ENCODE measurements at places on chromosomes 7 and 10. TPM values are rescaled to one million over a fixed set of nuclear protein-coding genes. Genes with fewer than 3 reads are reported as not detected.

The LRRD1 gene
- not detected for total RNA-seq

GRCh38 chr10:3714967-3715366 lies 70.0 kb downstream of the KLF6 start:
- no peaks in the 10 kb centered on the region for H3K4me1 ChIP-seq
- no peak for DNase-seq
- H3K4me3 ChIP-seq: no peak overlapping the region
- H3K27me3 ChIP-seq: no peaks in the 10 kb centered on the region

DNA sequence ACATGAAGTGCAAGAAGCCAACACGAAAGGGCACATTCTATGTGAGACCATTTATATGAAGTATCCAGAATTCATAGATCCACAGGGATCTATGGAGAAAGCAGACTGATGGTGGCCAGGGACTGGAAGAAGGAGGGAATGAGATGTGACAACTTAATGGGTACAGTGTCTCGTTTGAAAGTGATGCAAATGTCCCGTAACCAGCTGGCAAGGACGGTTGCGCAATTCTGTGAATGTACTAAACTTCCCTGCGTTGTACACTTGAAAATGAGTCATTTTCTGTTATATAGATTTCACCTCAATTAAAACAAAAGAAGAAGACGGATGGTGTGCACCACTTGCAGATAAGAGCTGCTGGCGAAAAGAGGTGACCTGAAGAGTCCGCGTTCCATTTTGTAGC lies 861.1 kb downstream of the TYW1 start:
- H3K36me3 ChIP-seq: no peaks in the 10 kb centered on the region
- no peaks in the 10 kb centered on the region for H3K4me1 ChIP-seq
- no peak overlapping the region for H3K4me3 ChIP-seq
- H3K27me3 ChIP-seq: no peaks in the 10 kb centered on the region
- H3K27ac ChIP-seq: no peak overlapping the region
- DNase-seq: no peak

DNA sequence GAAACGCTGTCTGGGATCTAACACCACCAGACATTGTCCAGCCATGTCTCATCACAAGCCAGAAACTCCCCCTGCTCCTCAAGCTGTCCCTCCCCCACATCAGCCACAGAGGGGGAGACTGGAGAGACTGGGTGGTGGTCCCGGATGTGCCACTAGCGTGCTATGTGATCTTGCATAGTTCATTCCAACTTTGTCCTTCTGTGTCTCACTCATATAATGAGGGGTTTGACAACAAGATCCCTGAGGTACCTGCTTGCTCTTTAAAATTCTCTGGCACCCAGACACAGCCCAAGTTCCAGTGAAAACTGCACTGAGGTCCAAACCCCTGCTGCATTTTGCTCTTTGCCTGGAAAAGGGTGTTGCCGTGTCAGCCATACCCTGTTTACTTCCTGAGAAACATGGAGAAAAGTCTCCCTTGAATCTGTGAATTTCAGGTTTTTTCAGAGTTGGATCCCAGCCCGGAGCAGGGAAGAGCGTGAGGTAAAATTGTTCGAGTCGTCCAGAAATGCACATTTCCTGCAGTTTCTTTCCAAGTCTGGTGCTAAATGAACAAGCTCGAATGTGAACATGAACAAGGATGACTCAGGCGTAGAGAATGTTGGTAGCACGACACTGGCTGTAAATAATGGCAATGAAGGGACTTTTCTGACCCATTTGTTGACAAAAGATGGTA lies 156.6 kb downstream of the CCDC3 start:
- H3K27me3 ChIP-seq: no peaks in the 10 kb centered on the region
- DNase-seq: peak; percentile 70
- peak overlapping the region; percentile 75 for H3K27ac ChIP-seq
- H3K4me1 ChIP-seq: peaks cover 45% of the 10 kb centered on the region

DNA sequence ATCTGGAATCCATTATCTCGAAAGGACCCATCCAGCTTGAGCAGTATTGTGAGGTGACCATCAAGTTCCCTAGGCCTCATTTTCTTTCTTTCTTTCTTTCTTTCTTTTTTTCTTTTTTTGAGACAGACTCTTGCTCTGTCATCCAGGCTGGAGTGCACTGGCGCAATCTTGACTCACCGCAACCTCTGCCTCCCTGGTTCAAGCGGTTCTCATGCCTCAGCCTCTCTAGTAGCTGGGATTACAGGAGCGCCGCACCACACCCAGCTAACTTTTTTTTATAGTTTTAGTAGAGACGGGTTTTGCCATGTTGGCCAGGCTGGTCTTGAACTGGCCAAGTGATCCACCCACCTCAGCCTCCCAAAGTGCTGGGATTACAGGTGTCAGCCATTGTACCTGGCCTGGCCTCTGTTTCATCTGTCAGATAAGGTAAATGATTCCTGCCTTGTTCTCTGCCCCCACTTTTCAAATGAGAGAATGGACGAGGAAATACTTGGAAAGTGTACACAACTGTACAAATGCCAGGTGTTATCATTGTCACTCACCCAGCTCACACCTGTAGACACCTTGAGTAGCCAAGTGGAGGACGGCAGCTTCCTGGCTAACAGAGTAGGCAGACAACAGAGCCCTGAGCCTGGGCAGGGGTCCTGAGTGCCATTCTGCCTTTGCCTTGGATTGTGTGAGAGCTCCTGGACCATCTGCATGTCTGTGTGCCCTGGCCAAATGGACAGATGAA lies 54.1 kb downstream of the HK1 start:
- no peak for DNase-seq
- H3K27ac ChIP-seq: peak overlapping the region; percentile 91
- no peaks in the 10 kb centered on the region for H3K27me3 ChIP-seq
- H3K4me3 ChIP-seq: no peak overlapping the region
- peaks cover 77% of the 10 kb centered on the region for H3K4me1 ChIP-seq
